SK-MEL-5 (cell line): ENCODE measurements at places on chromosomes 11 and 22. TPM values are rescaled to one million over a fixed set of nuclear protein-coding genes. Genes with fewer than 3 reads are reported as not detected.

MUC5AC gene
- total RNA-seq: not detected in 2 replicates

MYO18B gene
- total RNA-seq: not detected in 2 replicates

CRYBB1 gene
- not detected in 2 replicates for total RNA-seq

DNA sequence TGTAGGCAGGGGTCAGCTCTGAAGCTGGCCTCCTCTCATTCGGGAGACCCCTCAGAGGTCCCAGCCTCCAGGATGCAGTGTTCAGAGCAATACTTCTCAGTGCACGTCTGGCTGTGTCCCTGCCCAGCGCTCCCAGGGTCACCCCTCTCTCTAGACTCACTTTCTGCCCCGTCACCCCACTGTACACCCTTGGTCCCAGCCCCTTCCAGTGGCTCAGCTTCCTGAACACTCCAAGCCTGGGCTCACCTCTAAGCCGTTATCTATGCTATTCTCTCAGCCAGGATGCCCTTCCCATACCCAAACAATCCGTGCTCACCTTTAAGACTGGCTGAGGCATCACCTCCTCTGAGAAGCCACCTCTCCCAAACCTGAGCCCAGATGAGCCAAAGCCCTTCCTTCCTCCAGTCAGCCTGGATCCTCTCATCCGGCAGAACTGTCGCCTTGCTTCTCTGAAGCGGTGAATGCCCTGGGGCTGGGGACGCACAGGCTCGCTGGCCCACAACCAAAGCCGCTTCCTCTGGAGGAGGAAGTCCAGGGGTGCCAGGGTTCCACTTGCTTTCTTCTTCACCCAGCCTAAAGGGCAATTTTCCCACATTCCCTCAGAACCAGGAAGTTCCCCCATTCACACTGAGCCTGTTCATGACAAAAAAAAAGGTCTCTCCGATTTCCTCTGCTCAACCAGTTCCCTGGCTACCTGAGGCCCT, 13.7 kb upstream of the CDKN1C start:
- DNase-seq: no peak

DNA sequence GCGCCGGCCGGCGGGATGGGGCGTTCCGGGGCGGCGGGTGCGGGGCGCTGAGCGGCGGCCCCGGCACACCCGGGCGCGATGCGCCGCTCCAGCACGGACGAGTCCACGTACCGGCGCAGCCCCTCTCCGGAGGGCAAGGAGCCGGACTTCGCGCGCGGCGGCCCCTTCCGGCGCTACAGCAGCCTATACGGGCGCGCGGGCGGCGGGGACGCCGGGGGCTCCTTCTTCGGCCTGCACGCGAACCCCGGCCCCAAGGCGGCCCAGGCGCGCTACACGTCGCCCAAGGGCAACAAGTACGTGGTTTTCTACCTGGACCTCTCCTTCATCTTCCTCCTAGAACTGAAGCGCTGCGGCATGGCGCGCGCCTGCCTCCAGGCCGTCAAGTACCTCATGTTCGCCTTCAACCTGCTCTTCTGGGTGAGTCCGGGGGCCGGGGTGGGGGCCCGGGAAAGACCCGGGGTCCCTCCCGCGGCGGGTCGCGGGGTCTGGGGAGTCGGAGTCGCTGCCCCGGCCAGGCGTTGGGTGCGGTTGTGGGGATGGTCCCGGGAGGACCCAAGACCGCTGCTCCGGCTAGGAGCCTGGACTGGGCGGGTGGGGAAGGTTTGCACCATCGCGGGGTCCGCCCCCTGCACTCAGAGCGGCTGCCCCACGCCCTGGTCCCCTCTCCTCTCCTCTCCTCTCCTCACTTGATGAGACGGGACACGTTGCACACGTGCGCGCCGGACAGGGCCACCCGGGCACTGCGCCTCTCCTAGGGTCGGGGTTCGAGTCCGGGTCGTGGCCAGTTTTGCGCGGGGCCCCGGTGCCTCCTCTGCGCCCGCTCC, 7.5 kb downstream of the TSPAN4 start:
- no peak for DNase-seq

- no peak for DNase-seq
Measured at GRCh38 chr11:82898241-82898640, 2.0 kb downstream of the PRCP start.

GRCh38 chr11:22792497-22792896, 37.1 kb downstream of the SVIP start:
- peak; percentile 97 for DNase-seq

DNA sequence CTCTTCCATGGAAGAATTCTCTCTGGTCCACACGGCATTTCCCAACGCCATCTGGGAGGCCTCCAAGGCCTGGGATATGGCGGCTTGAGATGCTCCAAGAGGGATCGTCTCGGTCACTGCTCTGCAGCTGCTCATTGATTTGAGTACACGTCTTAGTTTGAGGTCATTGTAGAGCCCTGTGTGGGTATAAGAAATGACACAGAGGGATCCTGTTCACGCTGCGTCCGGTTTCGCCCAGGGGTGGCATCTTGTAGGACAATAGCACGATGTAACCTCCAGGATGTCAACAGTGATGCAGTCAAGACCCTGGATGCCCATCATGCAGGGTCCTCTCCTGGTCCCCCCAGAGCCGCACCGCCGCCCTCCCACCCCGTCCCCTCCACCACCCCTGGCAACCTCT, 564.6 kb downstream of the BRD1 start:
- no peak for DNase-seq

DNA sequence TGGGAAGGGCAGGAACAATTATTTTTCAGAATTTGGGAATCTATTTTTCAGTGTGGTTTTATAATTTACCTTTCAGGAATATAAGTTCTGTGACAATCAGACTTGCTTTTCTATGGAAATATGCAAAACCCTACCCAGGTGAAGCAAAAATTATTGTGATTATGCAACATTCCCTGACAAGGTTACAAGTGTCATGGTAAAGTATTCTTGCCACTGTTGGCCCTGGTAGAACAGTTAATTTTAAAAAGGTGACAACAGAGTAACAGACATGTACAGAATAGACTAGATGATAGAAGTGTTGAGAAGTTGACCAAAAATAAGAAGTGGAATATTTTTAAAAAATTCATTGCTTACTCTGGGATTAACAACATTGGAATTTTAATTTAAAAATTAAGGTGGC, 29.2 kb downstream of the TRAF6 start:
- DNase-seq: no peak

GRCh38 chr11:94168882-94169281, 40.2 kb downstream of the PANX1 start:
- DNase-seq: no peak
